ENCODE measurements at places on chromosomes 1 and 21.

GRCh38 chr21:45894450-45894825, 87.1 kb upstream of the COL6A1 start:
- peak; percentile 82 for DNase-seq

DNA sequence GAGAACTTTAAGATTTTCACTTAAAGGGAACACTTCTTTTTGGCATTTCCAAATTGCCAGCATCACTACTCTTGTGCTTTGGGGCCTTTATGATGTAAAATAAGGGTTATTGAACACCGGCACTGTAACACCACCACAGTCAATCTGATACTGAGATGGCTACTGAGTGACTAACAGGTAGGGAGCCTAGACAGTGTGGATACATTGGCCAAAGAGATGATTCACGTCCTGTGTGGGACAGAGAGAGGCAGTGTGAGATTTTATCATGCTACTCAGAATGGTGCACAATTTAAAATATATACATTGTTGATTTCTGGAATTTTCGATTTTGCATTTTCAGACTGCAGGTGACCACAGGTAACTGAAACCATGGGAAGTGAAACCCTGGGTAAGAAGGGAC, 261.6 kb downstream of the SPATA17 start:
- DNase-seq: no peak

DNA sequence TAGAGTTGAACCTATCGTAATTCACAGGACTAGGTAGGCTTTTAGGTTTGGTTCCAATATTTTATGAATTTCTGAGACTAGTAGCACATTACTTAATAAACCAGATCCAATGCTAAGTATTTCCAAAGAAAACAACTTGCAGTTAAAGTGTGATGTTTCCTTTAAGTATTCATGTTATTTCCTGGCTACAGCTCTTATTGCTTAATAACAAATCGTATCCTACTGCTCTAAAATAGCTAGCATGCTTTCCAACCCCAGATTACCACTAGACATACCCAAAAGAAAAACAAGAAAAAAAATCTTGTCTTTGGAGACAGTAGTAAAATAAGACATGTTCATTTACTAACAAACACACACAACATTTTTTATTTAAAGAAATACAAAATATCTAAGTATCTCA, 898 bp downstream of the KRTAP27-1 start:
- DNase-seq: no peak

- no peak for DNase-seq
Measured at GRCh38 chr1:96927125-96927524, 205.5 kb downstream of the PTBP2 start.

DNA sequence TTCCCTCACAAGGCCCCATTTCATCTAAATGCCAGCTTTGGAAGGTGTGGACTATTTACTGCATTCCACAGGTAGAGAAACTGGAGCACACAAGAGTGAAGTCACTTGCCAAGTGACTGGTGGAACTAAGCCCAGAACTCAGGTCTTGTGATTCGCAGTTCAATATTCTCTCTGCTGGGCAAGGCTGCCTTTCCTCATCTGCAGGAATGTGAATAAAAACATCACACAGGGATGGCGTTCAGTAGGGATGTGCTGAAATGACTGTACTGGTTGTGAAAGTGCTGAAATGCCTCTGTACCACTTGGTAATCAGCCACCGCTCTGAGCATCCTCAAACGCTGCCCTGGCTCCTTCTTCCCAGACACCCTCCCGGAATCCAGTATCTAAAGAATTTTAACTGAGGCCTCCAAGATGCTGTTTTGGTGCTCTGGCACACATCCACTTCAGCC, 145.6 kb downstream of the HIVEP3 start:
- DNase-seq: no peak

DNA sequence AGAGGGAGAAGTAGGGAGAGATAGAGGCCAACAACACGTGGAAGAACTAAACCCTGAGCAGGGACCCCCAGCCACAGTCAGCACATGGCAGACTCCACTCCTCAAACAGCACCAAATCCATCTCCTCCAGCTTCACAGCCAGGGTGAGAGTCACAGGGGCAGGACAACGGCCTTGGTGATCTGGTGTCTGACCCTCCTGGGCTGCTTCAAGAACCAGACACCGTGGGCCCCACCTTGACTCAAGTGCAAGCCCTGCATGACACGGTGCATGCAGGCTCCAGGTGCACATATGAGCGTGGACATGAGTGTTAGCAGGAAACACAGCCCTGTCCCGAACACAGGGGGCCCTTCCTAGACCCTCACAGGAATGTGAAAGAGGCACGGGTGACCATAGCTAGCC, 21.9 kb downstream of the S100A7 start:
- no peak for DNase-seq

Measured in left cardiac atrium (tissue), 4 donors.